ENCODE measurements at places on chromosomes 2 and 18. TPM values are rescaled to one million over a fixed set of nuclear protein-coding genes. Genes with fewer than 3 reads are reported as not detected.

DNA sequence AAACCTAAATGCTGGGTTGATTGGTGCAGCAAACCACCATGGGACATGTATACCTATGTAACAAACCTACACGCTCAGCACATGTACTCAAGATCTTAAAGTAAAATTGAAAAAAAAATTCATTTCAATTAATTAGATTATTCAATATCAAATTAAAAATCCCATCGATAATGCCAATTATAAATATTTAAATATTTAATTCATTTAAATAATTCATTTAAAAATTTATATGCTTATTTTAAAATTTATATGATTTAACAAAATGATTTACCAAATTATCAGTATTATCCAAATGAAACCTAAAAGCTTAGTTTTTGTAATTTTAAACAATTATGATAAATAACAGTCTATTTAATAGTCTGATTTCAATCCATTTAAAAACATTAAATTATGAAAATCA is 560.4 kb downstream of the NUP35 start:
- DNase-seq, result no peak

DNA sequence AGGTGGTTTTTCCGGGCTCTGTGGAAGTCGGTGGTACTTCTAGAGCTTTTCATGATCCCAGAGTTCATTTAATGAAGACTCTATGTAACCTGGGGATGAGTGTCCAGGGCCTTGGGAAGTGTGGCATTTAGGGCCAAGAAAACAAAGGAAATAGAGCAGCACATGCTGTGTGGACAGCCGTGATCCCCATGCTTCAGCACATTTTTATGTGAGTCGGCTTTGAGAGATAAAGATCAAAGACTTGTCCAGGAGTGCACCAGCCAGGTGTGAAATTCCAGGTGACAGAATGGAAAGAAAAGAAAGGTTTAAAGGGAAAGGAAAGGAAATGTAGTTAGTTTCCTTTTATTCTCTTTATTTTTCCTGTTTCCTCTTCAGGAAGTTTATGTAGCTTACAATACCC is 258.0 kb upstream of the NRP2 start:
- no peak for DNase-seq

GRCh38 chr2:10009811-10010781 is 33.3 kb upstream of the KLF11 start:
- DNase-seq, result peak; percentile 94

DNA sequence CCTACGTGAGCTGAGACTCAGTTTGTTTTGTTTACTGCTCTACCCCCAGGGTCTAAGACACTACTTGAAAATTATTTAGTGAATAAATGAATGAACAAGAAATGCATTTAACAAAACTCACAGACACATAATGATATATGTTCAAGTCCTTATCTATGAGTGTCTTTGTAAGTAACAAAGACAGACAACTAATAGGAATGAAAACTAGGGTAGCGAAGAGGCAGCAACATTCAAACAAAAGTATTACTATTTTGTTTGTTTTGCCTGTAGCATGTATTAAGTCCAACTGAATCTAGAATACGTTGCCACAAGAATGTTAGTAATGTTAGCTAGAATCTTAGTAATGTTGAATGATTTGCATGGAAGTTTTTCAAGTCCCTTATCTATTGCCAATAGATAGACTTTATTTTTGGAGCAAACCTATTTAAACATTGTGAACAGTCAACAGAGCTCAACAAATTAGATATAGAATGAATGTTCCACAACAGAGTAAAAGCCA is 144.8 kb upstream of the VWC2L start:
- no peak for DNase-seq

DNA sequence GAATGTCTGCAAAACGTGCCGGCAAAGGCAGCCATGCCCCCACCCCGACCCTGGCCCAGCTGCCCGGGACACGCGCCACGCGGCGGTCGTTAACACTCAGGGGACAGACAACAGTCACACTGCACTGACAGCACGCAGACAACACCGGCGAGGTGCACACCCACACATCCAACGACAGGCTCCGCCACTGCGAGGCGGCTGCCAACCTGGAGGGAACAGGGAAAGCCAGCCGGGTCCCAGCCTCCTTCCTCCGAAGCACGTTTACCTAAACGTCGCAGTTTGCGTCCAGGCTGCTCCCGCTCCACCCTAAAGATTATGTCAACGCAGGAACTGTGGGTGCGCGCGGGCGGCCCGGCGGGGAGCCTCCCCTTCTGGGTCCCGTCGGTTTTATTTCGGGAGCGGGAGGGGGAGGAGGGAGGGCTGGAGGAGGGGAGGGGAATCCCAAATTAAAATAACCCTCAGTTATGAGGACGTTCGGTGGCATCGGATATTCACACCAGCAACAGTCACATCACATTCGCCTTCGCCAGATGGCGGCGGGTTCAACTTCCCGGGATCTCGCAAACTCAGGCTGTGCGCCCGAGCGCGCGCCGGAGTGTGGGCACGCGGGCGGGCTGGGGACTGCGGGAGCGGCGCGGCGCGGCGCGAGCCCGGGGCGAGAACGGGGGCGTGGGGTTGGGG is 644 bp downstream of the PTGR3 start:
- peak; percentile 74 for DNase-seq

DNA sequence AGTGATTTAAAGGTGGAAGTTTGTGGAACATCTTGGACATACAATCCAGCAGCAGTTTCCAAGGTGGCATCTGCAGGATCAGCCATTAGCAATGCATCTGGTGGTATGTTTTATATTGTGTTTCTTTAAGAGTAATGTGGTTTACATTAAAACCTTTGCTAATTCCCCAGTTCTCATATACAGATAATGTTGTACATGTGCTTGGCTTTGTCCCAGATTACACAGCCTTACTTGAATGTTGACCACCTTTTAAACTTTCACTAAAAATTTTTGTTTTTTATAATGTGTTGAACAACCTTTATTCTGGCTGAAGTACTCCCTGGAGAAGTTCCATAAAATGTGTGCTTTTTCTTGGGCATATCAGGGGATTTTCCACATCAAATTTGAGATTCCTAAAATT is 57.5 kb downstream of the MIB1 start:
- no peak for DNase-seq

GRCh38 chr2:628651-629050 is 48.6 kb downstream of the TMEM18 start:
- DNase-seq, result no peak

DNA sequence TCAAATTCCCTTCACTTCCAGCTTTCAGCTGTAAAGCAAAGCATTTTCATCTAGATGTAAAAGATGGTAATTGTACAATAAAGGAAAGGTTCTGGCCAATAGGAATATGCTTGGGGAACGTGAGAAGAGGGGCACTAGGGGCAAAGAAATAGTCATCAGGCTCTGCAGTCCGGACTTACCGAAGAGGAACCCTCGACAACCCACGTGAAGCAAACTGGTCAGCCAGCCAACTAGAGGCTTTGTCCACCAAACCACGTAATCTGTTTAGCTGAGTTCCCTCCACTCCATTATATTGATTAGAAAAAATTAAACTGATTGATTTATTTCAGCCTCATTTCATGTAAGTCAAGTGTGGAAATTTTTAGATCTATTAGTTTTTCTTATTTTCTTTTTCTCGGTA is 300.4 kb upstream of the FANCL start:
- no peak for DNase-seq

- DNase-seq, result no peak
Measured at GRCh38 chr2:48114256-48114655, 208.0 kb upstream of the FBXO11 start.

GRCh38 chr2:100522430-100522829 is 40.4 kb upstream of the PDCL3 start:
- no peak for DNase-seq

DNA sequence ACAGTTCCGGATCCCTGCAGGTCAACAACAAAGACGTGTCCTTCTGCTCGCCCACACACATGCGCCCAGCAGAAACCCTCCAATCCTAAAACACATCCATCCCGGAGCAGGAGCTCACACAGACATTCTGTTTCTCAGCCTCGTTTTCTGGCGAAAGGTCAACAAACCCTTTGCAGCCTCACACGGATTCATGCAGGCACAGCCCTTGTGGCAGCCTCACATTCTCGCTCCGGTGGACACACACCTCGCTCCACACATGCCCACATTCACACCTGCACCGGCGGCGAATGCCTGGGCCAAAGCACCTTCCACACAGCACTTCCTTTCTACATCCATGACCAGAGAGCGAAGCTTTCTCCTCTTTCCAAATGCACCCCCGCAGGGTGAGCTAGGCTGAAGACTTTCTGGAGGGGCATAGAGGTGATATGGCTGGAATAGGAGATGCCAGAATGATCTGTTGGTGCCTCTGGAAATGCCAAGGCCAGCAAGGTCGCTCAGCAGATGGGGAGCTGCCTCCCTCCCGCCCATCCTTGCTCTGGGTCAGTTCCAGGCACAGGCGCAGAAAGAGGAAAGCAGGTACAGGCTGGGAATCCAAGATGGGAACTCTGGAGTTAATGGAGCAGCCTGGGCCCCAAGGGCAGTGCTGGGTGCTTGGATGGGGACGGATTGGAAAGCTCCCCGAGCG is 88.8 kb downstream of the CELF4 start:
- DNase-seq, result no peak

- no peak for DNase-seq
Measured at GRCh38 chr2:36035137-36035536, 320.4 kb upstream of the CRIM1 start.

DNA sequence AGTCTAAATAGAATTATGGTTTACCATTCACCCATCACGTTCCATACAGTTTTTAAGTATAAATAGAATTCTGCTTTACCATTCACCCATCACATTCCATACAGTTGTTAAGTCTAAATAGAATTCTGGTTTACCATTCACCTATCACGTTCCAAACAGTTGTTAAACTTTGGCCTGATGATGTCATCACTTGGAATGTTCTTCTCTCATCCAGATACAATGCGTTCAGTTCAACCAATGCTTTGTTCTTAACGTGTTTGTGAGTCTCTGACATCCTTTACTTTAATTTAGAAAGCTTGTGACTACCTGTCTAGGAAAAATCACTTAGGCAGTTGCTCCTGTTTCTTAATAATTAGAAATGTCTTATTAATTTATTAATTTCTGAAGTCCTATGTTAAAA is 236.3 kb upstream of the RASGRP3 start:
- DNase-seq, result no peak

GRCh38 chr2:78465707-78466106 is 559.8 kb upstream of the REG3G start:
- DNase-seq, result no peak

GRCh38 chr2:133561045-133561852 is 7.0 kb downstream of the NCKAP5 start:
- no peak for DNase-seq

DNA sequence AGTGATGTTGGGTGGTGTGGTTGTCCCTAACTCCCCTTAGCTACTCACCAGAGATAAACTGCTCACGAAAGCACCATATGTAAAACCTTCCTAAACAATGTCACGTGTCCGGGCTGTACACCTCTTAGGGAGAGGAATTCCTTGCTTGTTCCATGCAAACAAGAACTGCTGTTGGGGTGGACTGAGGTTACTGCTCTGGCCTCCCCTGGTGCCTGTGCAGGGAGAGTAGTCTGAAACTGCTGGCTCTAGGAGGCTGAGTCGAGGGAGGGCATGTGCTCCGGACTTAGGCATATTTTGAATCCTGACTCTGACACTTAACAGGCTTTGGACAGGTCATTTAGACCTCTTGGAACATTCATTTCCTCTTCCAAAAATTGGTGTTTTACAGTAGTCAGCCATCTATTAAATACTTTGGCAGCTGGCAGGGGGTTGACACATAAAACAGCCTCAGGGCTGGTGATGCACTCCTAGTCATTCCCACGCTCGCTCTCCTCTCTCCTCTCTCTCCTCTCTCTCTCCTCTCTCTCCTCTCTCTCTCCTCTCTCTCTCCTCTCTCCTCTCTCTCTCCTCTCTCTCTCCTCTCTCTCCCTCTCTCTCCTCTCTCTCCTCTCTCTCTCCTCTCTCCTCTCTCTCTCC is 10.6 kb downstream of the THNSL2 start:
- no peak for DNase-seq

The DTNA gene
- total RNA-seq, result 153 TPM

The EGR4 gene
- not detected for total RNA-seq

The SEC11C gene
- 18.4 TPM for total RNA-seq

The BZW1 gene
- total RNA-seq, result 72.2 TPM

The SLC9A2 gene
- not detected for total RNA-seq

The NHEJ1 gene
- 7.5 TPM for total RNA-seq

The TUBA3E gene
- total RNA-seq, result 69.5 TPM

The IMPA2 gene
- 85.8 TPM for total RNA-seq

The NDUFB3 gene
- total RNA-seq, result 541 TPM

The RTKN gene
- total RNA-seq, result 17.8 TPM

The GPR45 gene
- not detected for total RNA-seq

The TPO gene
- 7.0 TPM for total RNA-seq

The XDH gene
- 0.13 TPM for total RNA-seq

Data from Right ventricle myocardium superior (tissue), 1 donor.